ENCODE measurements at places on chromosomes 2 and 18.

GRCh38 chr2:20421988-20422370, 24.9 kb upstream of the RHOB start:
- peak; percentile 23 for DNase-seq

GRCh38 chr2:174492963-174493431, 6.2 kb upstream of the GPR155 start:
- no peak for DNase-seq

- DNase-seq: peak; percentile 71
These were observed 35.4 kb downstream of the INPP4A start for GRCh38 chr2:98479959-98480524.

DNA sequence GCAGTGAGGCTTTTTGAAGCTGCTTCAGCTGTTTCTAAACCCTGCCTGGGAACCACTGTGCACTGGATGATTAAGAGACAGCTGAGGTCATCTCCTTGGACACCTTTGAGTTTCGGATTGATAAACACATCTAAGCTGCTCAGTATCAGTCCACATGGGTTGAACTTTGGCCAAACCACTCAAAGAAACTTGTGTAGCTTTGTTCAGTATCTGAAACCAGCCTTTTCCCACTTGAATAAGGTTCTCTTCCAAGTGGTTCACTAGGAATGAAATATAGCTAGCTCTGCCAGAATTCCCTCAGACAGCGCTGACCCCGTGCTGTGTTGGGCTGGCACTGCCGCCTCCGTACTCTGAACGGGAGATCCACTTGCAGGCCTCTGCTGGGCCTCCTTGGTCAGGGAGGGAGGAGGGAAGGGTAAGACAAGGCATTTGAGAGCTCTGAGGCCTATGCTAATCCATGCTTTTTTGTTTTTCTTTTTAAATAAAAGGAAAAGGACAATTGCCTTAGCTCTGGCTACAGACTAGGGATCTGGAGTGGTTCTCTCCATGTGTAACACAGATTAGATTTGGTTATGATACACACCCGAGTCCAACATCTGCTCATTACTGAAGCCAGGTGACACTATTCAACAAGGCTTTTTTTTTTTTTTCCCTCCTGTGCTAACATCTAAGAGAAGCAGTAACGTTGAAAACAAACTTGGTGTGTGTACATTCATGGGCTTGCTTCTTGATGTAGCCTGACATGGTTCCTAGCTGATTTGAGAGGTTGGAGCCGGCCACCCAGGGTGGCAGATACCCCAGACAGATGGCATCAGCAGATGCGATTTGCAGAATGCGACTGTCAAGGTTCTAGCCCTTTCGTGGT, 67.7 kb downstream of the NCK2 start:
- no peak for DNase-seq

DNA sequence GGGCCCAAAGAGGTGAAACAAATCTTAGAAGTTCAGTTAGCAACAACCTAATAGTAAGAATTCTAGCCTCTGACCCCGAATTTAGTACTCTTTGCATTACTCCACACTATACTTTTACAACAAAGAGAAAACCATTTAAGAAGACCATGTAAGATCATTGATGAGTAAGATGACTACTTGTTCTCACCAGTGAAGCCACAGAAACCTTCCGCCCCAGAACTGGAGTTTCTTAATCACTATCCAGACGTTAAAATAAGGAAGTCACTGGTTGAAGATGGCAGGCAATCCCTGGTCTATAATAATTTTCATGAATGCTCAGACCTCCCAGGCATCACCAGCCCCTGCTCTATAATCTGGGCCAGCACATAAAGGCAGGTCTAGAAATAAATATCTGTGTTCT, 95.0 kb downstream of the TMEM163 start:
- no peak for DNase-seq

GRCh38 chr18:39946623-39947061, 2008.4 kb upstream of the PIK3C3 start:
- DNase-seq: no peak

DNA sequence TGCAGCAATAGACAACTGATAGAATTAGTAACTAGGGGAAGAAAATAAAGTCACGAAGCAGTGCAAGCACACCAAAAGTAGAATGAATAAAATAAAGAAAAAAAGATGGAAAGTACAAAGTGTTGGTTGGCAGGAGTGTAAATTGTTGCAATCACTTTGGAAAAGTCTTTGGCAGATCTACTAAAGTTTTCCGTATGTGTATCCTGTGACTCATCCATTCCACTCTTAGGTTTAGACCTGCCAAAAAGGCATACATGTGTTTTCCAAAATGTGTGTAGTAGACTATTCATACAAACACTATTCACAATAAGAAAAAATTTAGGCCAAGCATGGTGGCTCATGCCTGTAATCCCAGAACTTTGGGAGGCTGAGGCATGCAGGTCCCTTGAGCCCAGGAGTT, 282.1 kb upstream of the FSIP2 start:
- no peak for DNase-seq

DNA sequence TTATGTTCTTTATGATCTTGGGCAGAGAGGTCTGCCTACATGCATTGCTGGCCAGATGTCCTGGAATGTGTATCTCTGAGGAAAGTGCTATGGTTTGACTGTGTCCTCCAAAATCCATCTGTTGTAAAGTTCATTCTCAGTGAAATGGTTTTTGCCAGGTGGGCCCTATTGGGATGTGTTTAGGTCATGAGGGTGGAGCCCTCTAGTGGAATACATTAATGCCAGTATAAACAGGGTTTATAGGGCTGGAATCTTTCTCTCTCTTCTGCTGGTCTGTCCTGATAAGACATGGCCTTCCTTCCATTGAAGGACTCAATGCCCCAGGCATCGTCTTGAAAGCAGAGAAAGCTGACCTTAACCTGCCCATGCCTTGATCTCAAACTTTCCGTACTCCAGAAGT, 258.5 kb downstream of the RPIA start:
- no peak for DNase-seq

- no peak for DNase-seq
These were observed 103.7 kb upstream of the TAF1B start for GRCh38 chr2:9739531-9739964.

- DNase-seq: no peak
These were observed 244.3 kb downstream of the OSR1 start for GRCh38 chr2:19114126-19114525.

DNA sequence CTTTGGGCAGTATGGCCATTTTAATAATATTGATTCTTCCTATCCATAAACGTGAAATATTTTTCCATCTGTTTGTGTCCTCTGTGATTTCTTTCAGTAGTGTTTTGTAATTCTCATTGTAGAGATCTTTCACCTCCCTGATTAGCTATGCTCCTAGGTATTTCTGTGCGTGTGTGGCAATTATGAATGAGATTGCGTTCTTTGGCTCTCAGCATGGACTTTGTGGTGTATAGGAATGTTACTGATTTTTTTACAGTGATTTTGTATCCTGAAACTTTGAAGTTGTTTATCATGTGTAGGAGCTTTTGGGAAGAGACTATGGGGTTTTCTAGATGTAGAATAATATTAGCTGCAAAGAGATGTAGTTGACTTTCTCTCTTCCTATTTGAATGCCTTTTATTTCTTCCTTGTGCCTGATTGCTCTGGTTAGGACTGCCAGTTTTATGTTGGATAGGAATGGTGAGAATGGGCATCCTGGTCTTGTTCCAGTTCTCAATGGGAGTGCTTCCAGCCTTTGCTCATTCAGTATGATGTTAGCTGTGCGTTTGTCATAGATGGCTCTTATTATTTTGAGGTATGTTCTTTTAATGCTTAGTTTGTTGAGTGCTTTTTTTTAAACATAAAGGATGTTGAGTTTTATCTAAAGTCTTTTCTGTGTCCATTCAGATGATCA, 27.0 kb upstream of the THUMPD2 start:
- DNase-seq: no peak

DNA sequence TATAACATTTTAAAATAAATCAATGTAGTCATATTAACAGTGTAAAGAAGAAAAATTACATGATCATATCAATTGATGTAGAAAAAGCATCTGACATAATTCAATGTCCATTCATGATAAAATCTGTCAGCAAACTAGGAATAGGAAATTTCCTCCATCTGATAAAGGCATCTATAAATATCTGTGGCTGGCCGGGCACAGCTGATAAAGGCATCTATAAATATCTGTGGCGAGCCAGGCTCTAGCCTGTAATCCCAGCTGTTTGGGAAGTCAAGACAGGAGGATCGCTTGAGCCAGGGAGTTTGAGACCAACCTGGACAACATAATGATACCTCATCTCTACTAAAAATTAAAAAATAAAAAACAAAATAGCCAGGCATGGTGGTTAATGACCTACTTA, 18.1 kb upstream of the RANBP2 start:
- no peak for DNase-seq

GRCh38 chr2:165015052-165015642, 59.8 kb upstream of the SLC38A11 start:
- DNase-seq: no peak

- no peak for DNase-seq
These were observed 227.7 kb downstream of the GPD2 start for GRCh38 chr2:156663757-156664409.

DNA sequence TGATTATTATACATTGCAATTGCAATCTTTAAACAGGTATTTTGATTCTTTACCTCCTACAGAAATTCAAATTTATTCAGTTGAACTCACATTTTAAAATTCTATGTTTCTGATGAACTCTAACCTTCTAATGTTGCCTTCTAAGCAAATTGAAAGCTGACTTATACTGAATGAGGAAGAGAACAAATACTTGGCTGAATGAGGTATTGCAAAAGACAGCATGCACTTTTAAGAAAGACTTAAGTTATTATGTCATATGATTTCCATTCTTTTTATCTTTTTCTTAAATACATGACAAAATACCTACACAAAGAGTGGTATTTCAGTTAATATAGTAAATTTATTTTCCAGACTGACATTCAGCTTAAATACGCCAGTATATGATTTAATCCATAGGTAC, 64.7 kb downstream of the FAM228A start:
- DNase-seq: no peak

GRCh38 chr2:45274250-45274926, 265.1 kb upstream of the SIX2 start:
- DNase-seq: no peak

DNA sequence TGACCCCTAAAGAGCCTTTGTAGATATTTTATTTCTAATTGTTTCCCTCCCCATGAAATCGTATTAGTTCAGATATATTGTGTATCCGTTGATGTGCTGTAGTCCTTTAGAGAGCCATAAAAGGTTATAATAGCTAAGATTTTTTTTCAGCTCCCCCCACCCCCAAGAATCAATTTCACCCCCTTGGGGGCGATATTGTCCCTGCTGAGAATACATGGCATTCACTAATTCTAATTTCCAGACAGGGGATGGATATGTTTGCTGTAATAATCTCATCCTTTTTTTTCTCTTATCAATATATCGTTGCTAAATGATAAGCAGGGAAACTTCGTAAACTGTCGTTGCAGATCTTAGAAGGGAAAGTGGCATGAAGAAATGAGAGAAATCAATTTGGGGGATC, 530.7 kb downstream of the TMEM182 start:
- DNase-seq: no peak

- DNase-seq: no peak
These were observed 315.9 kb downstream of the RNF144A start for GRCh38 chr2:7233126-7233525.

GRCh38 chr2:222310747-222311318, 12.0 kb upstream of the PAX3 start:
- DNase-seq: no peak

DNA sequence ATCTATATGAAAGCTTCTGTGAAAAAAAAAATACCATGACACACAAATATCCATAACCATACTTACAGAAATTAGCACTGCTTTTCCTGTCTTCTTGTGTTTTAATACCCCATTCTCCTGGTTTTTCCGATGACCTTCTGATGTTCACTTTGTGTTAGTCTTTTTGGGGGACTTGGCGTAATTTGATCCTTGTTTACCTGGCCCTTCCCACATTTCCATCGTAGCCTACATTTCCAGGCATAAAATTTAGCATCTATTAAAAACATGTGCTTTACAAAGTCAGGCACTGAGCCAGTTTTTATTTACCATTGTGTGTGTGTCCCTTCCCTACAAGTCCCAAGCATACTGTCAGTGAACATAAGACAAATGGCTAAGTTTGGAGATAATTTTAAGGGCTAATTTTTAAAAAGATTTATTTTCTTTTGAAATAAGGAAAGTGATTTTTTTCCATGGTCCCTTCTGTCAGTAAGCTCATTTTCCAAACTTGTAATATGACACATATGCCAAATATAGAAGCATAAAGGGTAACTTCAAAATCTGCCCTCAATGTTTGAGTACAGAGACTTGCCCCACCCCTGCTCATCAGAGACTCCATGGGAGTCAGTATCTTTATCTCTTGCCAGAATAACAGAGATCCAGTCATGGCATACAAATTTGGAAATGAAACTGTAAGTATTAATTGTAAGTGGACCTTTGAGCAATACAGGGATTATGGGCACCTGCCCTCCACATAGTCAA, 27.3 kb downstream of the SESTD1 start:
- no peak for DNase-seq

DNA sequence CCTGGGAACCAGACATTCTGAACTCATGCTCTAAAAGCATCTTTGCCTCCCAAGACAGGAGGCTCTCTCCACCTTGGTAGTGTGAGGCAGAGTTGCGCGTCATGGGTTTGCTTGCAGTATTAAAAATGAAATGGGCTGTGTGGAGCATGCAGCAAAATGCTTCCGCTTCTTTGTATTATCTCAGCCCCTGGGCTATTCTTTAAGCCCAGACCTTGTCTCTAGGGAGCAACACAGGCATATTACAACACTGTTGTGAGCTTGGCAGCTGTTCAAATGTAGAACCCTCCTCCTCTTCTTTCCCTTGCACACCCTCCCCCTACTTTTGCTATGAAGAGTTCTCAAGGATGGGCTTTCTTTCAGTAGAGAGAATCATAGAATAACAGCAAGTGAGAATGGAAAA, 185.1 kb upstream of the LHCGR start:
- DNase-seq: no peak

- peak; percentile 25 for DNase-seq
These were observed 536 bp downstream of the VPS54 start for GRCh38 chr2:64018701-64019082.

DNA sequence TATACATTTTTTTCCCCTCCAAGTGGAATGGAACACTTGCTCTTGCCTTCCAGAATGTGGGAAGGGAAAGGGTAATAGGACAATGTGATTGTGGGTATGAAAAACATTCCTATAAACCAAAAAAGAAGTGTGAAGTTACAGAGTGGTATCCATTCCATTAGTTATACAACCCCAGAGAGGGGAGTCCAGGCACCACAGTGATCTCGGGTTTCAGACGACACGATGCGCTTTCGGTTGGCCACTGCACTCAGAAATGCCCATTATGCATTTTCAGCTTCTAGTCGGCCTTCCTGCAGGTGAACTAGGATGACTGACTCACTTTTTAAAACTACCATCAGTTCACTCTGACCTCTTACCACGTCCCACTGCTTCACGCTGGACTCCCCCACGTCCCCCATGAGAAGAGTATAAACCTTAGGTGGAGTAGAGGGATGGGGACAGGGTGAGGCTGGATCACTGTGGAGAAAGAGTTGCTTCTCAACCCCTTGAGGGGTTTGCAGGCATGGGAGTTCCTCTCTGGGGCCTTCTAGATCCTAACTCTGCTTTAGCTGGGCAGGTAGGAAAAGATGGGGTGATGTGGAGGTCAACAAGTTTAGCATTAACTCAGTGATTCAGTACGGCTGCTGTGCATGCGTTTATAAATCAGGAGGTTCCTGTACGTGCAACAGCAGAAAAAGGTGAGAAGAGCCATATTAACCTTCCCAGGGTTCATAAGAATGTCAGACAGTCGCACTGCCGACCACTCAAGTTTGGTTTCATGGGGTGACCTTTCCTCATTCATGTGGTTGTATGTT, 50.5 kb downstream of the ZNF532 start:
- DNase-seq: no peak
